Astrocyte of the cerebellum (primary cell): ENCODE measurements at places on chromosomes 5 and 9.

- no peak for DNase-seq
Observed at GRCh38 chr9:69249337-69249736, 75.3 kb downstream of the TJP2 start.

GRCh38 chr5:179348843-179349242 lies 3.6 kb upstream of the ADAMTS2 start:
- no peak for DNase-seq

DNA sequence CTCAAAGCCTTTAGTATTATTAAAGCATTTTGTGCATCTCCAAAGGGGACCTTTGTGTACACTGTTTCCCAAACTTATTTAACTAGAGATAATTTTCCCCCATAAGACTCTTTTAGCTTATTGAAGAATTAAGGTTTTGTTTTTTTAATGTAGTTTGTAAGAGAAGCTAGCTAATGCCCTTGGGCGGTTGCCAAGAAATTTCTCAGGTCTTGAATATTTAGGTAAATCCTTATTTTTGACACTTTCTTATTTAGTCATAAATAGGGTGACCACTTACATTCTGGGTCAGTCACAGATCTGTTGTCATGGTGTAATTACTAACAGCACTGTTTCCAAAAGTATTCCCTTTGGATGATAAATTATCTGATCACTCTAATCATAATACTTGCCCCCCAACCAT lies 27.2 kb downstream of the TNFAIP8 start:
- no peak for DNase-seq

DNA sequence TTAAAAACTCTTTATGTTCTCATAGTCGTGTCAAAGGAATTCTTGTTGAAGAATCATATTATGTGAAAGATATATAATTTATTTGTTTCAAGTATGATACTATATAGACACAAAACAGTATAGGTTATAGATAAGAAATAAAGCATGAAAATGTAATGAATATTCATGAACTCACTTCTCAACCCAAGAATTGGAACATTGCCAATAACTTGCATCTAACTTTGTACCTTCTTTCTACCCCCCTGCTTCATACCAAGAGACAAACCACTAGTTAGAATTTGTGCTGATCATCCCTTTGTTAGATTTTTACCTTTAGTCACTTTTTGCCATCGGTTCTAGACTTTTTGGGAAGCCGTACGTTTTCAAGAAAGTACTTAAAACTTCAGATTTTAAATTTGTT lies 32.6 kb downstream of the HSD17B4 start:
- no peak for DNase-seq

- DNase-seq, result no peak
Observed at GRCh38 chr5:173025651-173026050, 30.5 kb upstream of the CREBRF start.

DNA sequence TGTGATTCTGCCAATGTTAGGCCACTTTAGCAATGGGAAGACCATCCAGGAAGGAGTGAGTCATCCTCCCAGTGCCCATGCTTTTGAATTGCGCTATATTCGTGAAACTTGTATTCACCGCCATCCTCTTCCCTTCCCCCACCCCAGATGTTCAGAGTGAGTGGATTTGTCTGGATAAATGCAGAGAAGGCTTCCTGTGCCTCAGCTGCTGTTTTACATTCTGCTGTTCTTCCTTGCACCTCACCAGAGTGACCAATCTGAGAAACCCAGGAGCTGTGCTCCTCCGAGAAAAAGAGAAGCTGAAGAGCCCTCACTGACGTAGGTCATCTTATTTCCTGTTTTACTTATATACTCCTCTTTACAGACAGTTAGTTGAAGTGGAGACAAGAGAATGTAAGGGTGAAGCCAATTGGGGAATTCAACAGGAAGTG lies 24.6 kb upstream of the SVEP1 start:
- DNase-seq, result no peak

GRCh38 chr9:89428901-89429890 lies 68.7 kb downstream of the SEMA4D start:
- no peak for DNase-seq

DNA sequence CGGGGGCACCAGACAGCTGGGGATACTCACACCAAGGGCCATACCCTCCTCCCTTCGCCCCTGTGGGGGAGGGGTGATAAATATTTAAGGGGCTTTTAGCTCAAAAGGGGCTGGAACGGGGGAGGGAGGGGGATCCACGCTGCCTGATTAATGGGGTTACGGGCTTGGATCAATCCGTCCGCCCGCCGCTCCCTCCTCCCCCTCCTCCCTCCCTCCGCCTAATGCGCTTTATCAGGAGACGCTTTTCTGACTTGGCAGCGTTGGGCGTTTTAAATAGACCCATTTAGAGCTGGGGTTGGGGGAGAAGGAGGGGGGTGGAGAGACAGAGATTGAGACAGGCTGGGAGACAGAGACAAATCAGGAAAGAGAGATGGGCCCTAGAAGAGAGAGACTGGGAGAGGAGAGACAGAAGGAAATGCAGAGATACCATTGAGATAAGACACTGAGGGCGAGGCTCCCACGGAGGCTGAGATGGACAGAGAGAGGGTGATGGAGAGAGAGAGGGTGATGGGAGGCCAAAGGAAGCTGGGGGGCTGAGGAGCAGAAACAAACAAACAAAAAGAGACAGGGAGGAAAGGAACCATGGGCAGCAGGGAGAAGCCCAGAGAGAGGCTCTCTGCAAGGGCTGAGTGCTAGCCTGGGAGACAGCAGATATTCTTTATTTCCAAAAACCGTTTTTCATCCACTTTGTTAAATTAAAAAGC lies 10.3 kb downstream of the CNTFR start:
- DNase-seq, result no peak

DNA sequence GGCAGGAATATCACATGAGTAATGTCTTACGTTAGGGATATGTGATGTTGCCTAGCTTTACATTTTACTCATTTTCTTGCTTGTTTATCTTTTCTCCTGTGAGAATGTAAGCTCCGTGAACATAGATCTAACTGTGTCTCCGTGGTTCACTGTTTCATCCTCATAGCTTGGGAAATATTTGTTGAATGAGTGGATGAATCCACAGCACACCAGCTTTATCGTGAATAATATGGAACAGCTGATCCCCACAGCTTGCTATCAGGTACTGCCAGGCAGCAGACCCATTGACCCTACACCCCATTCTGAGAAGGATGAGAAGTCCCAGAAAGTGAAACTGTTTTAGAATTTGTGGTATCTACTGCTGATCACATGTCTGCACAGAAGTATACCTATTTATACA lies 106.8 kb upstream of the FBN2 start:
- DNase-seq, result peak; percentile 22

GRCh38 chr9:70452365-70452764 lies 37.9 kb upstream of the KLF9 start:
- no peak for DNase-seq

- no peak for DNase-seq
Observed at GRCh38 chr5:138467711-138468132, 2.4 kb downstream of the EGR1 start.

- DNase-seq, result no peak
Observed at GRCh38 chr5:146070746-146071145, 34.6 kb downstream of the PLAC8L1 start.

- DNase-seq, result no peak
Observed at GRCh38 chr5:150103678-150104549, 17.6 kb upstream of the CSF1R start.

- DNase-seq, result no peak
Observed at GRCh38 chr5:137090721-137091120, 408.4 kb downstream of the SPOCK1 start.

GRCh38 chr9:129811967-129812363 lies 9.0 kb downstream of the TOR1B start:
- DNase-seq, result no peak

- no peak for DNase-seq
Observed at GRCh38 chr9:99732715-99733114, 89.0 kb upstream of the NR4A3 start.

GRCh38 chr9:108052431-108053080 lies 563.0 kb upstream of the KLF4 start:
- no peak for DNase-seq

DNA sequence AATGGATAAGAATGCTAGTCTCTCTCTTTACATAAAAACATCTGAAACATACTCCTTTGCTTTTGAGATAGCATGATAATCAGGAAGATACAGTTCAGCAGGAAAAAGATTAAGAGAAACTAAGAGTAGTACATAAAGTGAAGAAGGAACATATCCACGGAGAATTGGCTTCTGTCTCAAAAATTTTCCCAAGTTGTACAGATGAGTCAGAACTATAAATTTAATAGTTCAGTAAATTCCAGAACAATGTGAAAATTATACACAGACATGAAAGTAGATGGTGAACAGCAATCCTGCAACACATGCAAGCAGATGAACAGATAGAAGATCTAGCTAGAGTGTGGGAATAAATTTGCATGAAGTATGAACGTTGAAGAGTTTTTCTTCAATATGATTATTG lies 691.4 kb upstream of the RIOK2 start:
- no peak for DNase-seq

GRCh38 chr5:39058178-39058921 lies 15.8 kb downstream of the RICTOR start:
- DNase-seq, result no peak

- DNase-seq, result no peak
Observed at GRCh38 chr5:97026721-97027120, 90.8 kb downstream of the LNPEP start.

DNA sequence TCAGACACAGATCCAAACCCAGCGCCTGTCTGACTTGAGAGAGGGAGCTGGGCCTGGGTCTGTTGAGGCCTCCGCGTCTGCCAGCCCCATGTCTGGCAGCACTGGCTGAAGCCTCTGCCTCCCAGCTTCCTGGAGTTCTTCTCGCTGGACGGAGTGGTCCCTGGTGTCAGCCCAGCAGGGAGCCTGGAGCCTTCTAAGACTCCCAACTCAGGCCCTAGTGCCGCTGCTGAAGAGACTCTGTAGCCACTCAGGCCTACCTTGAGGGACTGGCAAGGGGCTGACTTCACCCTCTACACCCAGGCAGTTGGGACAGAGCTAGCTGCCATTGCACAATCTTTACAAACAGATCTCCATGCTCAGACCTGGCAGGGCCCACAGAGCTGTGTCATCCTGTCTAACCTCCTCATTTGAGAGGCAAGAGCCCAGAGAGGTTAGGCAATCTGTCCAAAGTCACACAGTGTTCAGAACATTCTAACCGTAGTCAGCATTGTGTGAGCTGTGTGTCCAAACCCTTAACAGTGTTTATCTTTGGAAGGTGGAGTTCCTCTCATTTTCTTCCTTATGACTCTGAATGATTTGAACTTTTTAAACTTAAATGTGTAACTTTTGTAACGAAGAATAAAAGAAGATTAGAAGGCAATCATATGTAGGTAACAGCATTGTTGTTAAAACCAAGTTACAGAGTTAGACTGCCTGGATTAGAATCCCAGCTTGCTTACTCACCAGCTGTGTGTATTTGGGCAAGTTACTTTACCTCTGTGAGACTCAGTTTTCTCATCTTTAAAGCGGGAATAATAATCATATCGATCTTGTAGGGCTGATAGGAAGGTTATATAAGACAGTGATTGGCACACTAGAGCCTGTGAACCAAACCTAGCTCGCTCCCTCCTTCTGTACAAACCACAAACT lies 4.6 kb upstream of the DUSP1 start:
- DNase-seq, result no peak

DNA sequence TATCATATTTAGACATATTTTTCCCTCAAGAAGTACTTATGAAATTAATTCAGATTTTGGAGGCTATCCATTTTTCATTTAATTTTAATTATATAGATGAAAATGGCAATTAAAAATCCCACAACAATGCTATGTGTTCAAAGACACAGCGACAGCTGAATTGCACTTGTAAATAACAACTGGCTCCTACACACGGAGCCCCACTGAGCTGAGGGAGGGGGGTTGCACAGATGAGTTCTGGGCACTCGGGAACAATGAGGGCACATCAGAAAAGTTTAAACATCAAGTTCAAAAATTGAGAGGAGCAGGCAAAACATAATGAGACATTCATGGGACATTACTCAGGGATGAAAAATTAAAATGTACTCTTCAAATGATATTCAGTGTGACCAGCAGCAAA lies 104.9 kb downstream of the MARCHF3 start:
- DNase-seq, result no peak

DNA sequence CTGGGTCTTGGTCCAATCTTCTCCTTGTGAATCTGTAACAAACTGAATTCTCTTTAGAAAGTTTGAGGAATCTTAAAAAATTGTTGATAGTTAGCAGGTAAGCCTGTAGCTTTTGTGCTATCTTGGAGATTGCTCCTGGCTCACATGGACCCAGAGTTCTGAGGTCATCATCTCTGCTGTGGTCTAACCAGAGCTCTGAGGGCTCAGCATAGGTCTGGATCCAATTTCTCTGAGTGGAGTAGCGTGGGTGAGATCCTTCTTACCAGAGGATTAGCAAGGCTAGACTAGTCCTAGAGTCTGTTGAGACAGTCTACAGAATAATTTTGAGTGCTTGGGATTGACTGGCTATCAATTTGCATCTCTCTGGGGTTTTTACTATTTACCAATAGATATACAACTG lies 60.5 kb upstream of the IL6ST start:
- DNase-seq, result no peak

DNA sequence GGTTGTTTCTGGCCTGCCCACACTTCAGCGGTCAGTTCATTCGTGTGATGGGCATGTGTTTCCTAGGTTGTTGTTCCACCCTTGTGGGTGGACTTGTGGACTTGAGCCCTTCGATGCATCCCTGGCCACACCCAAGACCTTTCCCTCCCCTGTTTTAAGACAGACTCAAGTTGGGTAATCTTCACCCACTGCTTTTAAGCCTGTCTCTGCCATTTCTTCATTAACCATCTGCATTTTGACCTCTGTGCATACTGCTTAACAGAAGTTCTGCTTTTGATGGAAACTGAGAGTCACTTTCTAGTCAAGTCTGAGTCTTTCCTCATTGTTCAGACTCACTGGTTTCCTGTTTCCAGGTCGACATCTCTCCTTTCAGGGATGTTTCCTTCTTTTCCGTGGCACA lies 233.7 kb downstream of the ARHGEF28 start:
- DNase-seq, result no peak

DNA sequence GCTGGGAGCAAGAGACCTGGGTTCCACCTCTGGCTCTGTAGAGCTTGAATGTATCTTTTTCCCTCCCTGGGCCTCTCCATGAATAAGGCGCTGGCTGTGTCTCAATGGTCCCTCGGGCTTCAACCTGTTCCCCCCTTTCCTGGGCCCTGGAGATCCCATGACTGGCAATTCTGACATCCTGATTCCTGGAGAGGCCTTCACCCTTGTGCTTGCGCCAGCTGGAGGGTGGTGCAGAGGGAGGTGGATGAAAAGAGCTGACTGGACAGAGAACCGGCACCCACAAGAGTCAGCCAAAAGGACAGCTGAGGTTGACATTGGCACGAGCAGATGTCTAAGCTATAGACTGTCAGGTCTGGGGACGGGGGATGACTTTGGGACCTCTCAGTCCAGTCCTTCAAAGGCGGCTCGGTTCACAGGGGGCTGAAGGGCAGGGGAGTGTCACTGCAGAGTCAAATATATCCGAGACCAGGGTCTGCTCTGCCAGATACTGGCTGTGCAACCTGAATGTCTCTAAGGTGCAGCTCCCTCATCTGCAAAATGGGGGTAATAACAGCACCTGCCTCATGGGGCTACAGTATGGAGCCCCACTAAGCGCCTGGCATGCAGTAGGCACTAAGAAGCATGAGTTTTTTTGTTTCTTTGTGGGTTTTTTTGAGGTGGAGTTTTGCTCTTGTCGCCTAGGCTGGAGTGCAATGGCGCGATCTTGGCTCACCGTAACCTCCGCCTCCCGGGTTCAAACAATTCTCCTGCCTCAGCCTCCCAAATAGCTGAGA lies 13.8 kb downstream of the DNM1 start:
- no peak for DNase-seq
